ENCODE measurements at places on chromosomes 7 and 10.
A peak's percentile ranks its signal among the peaks of the same experiment; 100 is the strongest.

DNA sequence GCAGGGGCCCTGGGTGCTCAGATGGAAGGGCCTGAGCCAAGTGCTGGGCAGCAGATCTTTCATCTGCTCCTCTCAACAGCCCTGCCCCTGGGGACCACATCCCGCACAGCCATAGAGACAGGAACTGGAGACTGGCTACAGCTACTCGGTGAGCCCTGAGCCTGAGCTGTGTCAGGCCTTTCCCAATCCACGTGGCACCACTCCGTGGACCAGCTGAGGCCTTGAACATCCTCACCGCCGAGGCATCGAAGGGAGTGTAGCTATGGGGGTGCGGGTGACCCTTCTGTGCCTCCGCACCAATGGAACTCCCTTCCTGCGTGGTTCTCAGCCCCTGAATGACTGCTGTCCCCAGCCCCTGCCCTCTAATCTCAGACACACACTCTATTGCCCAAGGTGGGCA, 362.7 kb upstream of the SHH start:
- ATAC-seq = no peak

DNA sequence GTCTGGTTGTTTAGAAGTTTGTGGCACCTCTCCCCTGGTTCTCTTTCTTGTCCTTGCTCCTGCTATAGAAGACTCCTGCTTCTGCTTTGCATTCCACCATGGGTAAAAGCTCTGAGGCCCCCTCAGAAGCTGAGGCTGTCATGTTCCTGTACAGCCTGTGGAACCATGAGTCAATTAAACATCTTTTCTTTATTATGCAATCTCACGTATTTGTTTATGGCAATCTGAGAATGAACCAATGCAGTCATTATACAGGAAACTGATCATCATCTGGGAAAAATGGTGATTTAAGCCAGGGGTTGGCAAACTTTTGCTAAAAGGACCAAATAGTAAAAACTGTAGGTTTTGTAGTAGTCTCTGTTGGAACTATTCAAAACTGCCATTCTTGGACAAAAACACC, 175.4 kb downstream of the CSTF2T start:
- no peak for ATAC-seq

DNA sequence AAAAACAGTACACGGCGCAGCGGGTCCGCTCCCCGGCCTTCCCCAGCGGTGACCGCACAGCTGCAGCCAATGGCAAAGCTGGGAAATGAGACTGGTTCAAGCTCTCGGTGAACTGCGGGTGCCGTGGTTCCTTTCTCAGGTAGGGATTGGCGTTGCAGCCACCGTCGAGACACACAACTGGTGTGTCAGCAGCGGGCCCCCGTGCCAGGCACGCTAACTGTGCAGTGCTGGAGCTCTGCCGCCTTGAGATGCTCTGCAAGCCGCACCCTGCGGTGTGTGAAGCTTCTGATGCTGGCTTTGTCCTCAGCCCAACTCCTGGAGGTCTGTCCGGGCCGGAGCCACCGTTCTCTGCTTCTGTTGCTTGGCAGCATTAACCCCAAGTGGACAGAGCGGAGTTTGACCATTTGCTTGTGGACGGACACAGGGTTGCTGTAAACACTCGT, 20.6 kb upstream of the NKX6-2 start:
- no peak for ATAC-seq

DNA sequence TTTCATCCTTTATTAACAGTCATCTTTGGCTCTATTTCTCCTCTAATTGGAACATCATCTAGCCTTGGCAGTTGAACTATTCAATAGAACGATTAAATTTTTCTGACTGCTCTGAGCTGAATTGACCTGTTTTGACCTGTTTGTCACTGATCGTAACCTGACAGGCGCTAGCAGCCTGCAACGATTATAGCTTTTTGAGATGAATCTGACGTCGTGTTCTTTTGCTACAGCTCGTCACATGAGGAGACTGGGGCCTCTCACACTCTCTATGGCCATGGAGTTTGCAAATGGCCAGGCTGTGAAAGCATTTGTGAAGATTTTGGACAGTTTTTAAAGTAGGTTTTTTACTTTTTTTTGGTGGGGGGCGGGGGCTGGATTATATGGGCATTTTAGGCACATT, 229.8 kb downstream of the FOXP2 start:
- ATAC-seq = no peak

DNA sequence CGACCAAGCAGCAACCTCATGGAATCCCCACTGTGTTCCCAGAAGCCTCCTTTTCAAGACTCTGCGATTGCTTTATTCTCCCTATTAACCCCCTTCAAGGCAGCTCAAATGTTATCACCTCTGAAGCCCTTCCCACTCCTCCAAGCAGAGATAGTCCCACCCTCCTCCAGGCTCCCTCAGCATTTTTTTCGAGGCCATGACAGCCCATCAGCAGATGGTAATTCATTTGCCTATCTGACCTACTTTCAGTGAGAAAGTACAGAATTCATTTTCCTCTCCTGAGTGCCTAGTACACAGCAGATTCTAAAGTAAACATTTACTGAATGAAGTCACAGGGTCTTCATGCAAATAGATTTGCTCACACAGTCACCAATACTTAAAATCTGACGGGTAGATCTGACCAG, 47.8 kb downstream of the HERPUD2 start:
- peak; percentile 59 for ATAC-seq

DNA sequence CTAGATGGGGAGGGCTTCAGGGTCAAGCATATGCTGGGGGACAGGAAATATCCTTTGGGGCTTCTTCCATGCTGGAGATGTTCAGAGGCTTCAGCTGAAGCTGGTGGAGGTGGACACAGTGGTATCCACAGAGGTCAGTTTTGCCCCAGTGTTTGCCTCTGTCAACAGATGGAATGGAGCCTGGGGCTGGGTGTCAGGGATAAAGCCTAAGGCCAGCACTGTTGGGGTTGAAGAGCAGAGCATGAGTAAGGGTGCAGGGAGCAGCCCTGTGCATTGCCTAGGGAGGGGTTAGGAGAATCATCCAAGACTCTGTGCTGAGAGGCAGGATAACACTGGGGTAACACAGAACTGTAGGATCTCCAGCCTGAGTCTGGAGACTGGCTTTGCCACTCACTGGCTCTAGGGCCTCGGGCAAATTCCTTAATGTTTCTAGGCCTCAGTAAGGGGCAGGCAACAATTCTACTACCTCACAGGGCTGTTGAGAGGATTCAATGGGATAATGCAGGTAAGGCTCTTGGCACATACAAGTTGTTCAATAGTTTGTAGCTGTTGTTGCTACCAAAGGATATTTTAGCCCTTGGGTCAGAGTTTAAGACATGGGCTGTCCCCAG, 21.8 kb upstream of the MYL7 start:
- ATAC-seq = no peak

GRCh38 chr10:11192304-11193000, 174.8 kb downstream of the CELF2 start:
- no peak for ATAC-seq

GRCh38 chr10:11724938-11725776, 17.0 kb upstream of the ECHDC3 start:
- peak; percentile 97 for ATAC-seq

GRCh38 chr10:3339531-3339950, 167.0 kb upstream of the PITRM1 start:
- no peak for ATAC-seq

GRCh38 chr10:128316121-128316726, 190.0 kb upstream of the MKI67 start:
- no peak for ATAC-seq

DNA sequence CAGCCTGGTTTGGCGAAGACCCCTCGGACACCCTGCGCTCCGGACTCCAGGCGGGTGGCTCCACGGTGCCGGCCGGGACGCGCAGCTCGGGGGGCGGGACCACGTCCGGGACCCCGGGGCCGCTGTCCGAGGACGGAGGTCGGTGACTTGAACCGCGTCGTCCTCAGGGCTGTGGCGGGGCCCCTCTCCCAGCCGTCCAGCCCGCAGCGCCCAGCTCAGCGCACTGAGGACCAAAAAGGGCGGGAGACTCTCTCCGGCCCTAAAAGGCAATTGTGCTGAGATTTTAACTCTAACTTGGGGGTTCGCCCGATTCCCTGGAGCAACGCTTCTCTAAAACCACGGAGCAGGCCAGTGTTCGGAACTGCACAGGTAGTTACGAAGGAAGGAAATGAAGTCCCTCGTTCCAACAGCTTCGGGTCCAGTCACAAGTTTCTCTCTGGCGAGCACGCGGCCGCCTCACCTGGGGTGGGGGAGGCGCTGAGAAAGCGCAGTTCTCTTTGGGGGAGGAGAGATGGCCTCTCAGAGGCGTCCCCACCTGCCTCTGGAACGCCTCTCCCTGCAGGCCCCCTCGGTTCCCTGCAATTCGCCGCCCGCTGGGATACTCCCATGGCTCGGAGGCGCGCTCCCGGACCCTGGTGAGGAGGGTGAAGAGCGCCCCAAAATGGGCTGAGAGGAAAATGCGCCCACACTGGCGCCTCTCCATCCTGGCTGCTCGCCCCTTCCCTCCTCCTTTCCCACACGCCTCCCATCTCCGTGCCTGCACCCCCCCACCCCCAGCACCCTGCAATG, 352.7 kb downstream of the DNAJB6 start:
- no peak for ATAC-seq

DNA sequence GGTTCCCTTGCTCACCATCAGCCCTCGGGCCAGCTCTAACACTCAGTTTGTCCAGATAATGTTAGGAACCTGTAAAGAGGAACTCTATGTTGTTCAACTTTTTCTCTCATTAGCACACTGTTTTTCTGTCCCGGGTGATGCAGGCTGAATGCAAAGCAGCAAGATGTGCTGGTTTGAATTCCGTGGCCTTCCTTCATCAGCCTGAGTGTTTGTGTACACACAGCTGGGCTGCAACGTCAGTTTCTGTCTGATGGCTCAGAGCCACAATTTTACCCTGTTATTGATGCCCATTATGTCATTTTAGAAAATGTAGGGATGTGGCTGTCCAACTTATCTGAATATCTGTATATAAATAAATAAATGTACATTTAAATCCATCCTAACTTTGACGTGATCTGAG, 152.0 kb downstream of the PLPP4 start:
- no peak for ATAC-seq

- ATAC-seq = no peak
Observed at GRCh38 chr10:80739963-80740715, 202.4 kb downstream of the SH2D4B start.

DNA sequence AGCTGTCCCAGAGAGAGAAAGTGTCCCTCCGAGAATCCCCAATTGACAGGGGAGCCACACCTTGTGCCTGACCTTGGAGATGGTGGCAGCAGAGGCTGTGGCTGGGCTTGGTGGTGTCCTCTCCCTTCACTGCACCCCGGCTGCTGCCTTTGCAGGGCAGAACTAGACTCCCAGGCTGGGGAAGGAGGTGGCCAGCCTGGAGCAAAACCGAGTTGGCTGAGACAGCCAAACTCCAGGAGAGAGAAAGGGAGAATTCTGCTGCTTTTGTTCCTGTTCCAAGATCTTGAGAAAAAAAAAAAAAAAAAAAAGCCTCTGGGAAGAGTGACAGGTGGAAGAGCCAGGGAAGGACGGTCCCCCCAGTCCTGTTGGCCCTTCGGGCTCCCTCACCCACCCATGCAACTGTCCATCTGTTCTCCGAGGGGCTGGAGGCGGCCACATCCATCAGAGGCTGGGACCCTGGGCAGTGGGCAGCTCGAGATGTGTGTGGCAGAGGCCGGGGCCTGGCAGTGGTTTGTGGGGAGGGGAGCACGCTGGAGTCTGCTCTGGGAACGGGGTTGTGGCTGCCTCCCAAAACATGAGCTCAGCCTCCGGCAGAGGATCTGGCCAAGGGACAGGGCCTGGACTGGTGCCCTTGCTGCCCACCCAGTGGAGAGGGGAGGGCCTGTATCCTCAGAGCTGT, 35.5 kb downstream of the CLIP2 start:
- no peak for ATAC-seq

GRCh38 chr7:139431459-139431858, 52.0 kb downstream of the KLRG2 start:
- peak; percentile 17 for ATAC-seq

DNA sequence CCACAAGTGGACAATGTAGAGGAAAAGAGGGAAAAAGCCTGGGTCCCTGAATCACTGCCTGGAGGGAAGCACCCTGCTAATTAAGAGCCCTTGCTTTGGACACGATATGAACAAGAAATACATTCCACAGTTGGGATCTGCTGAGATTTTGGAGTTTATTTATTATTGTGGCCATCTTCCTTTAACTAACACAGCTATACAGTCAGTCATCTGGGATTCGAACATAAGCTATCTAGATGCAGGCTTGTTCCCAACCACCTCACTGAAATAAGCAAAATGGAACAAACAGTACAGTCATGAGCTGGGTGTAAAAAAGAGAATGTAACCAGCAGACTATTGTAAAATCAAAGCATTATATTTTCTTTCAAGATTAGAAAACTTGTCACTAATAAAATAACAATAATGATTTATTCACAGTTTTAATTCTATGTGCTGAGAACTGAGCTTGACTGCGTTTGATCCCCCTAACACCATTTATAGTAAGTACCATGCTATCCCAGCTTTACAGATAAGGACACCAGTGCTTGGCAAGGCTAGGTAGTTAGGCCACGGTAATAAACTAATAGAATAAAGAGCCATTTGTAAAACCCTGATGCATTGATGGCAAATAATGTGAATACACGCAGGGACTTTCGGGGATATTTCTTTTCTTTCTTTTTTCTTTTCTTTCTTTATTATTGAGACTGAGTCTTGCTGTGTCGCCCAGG, 223.8 kb upstream of the KLF6 start:
- ATAC-seq = no peak

- ATAC-seq = peak; percentile 87
Observed at GRCh38 chr10:63722537-63722936, 201.3 kb downstream of the REEP3 start.

GRCh38 chr7:138000081-138000701, 1.7 kb downstream of the CREB3L2 start:
- ATAC-seq = peak; percentile 2

GRCh38 chr7:132532281-132532680, 44.0 kb downstream of the PLXNA4 start:
- no peak for ATAC-seq

DNA sequence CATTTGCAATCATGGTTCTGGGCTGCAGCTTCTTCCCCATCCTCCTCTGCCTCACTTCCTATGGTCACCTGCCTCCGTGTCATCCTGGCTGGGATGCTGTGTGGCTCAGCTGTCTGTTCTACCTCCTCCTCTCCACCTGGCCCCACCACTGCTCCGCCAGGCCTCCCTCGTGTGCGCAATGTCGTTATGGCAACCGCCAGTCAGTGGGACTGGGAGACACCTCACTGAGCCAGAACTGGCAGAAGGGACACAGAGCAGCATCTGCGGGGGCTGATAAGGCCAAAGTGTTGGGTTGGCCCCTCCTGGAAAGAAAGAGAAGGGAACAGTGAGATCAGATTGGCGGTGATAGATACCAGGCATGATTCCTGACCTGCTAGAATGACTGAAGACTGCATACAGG, 527.5 kb downstream of the INHBA start:
- ATAC-seq = no peak

GRCh38 chr10:85280014-85280413, 951.6 kb downstream of the CCSER2 start:
- ATAC-seq = no peak

GRCh38 chr10:103696411-103697145, 158.8 kb downstream of the SH3PXD2A start:
- peak; percentile 91 for ATAC-seq

Data from SK-N-SH treated with all-trans-retinoic acid at 6 μM for 48 hours (cell line).